AG09319 (cell line): ENCODE measurements at places on chromosomes 1 and 21.
A peak's percentile ranks its signal among the peaks of the same experiment; 100 is the strongest.

DNA sequence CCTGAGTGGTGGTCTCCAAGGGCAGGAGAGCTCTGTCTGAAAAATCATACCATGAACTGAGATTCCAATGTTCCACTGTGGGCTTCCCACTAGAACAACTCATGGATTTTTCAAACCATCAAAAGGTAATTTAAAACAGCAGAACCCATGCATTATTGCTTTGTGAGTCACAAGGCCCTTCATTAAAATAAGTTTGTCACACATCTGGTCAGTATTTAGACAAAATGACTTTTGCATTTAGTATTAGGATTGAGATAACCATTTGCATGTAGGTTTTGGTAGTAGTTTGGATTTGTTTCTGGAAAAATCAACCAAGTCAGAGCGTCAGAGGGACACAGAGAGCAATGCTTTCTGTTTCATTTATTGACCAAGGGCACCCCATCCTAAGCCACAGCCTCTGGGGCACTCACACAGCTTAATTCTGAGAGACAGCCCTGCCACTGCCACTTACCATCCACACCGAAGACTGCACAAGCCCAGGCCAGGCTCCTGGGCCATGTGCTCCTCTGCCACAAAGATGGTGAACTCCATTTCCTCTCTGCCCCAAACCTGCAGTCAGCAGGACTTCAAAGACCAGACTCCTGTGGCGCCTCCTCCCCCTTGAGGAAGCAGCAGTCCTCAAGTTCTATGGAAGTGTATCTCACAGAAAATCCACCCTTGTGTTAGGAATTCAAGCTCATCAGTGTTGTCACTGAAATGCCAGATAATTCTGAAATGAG lies 132.6 kb upstream of the DUSP10 start:
- DNase-seq, result peak; percentile 70

DNA sequence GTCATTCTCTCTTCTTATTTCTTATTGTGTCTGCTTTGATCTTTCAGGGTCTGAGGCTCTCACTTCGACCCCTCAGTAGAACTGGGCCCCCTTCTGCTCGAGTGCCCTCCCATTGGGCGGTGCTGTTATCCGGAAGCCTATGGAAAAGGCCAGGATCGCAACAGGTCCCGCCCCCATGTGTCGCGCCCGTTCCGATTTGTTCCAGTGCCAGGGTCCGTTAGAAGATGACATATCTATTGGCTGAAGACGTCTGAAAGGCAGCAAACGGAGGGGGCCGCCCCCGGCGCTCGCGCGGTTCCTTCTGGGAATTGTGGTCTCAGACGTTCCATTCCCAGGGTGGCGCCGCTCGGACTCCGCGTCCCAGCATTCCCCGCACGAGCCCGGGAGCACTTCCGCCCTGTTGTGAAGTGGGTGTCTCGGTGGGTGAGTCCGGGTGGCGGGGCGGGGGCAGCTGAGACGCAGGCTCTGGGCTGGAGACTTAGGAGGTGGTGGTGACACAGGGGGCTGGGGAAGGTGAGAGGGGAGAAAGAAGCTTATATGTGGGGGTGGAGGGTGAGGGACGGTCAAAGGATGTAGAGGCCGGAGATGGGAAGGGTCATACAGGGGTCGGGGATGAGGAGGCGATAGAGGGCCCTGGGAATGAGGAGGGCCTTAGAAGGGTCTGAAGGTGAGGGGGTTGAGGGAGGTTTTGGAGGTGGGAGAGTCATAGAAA lies at the start of gene ZSCAN20:
Gene ZSCAN20 (plus strand): TSS at position 377 of the 712 bp plus-strand sequence. CDS start 6,644 bp downstream, outside the sequence.
- DNase-seq, result peak; percentile 94

- DNase-seq, result no peak
Measured at GRCh38 chr21:42466700-42467099, 29.3 kb downstream of the RSPH1 start.

DNA sequence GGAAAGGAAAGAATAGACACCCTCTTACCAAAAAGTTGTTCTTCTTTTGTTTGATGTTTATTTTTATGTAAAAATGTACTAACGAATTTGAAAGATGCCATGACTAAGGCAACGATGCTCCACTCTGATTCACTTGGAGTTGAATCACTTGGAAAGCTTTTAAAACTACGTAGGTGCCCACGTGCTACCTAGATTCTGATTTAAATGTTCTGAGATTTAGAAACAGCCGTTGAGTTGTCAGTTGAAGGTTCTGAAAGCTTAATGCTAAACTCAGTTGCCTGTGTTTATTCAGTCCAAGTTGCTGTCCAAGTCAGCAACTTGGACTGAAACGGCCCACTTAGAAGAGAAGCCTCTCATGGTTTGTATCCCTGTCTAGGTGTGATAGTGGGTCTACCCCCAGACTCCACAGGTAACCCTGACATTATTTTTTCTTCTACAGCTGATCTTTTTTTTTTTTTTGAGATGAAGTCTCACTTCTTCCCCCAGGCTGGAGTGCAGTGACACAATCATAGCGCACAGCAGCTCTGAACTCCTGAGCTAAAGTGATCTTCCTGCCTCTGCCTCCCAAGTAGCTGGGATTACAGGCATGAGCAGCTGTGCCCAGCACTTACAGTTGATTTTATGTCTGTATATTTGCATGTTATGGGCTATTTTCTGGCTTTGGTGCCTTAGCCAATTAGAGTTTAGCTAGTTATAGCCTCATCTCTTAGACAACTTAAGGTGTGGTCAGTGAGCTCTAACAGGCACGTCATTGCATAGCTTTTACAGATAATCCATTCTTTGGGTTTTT lies 1.4 kb upstream of the VAMP4 start:
- DNase-seq, result no peak

DNA sequence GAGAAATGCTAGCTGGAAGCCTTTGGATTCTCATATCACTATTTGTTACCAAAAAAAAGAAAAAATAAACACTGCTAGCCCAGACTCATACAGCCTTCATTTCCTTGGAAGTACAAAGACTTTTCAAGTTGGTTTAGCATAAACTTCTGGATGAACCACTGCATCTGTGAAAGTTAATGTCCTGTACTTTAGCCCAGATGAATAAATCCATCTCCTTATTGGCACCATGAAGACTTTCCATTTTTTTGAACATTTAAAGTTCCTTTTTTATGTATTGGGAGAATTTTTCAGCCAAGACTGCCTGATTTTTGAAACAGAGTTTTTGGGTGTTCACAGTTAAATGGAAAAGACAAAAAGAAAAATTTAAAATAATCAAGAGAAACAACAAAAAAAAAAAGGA lies 184.0 kb upstream of the C1orf87 start:
- no peak for DNase-seq

GRCh38 chr1:77126307-77126706 lies 92.9 kb downstream of the PIGK start:
- peak; percentile 57 for DNase-seq

- DNase-seq, result no peak
Measured at GRCh38 chr21:26331205-26331980, 160.8 kb upstream of the APP start.

DNA sequence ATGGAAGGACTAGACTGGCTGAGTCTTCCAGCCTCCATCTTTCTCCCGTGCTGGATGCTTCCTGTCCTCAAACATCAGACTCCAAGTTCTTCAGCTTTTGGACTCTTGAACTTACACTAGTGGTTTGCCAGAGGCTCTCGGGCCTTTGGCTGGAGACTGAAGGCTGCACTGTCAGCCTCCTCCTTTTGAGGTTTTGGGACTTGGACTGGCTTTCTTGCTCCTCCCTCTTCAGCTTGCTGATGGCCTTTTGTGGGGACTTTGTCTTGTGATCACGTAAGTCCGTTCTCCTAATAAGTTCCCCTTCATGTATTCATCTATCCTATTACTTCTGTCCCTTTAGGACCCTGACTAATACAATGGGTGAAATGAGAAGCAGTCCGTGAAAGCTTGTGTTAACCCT lies 196.4 kb downstream of the KAZN start:
- no peak for DNase-seq

GRCh38 chr1:199295107-199295506 lies 656.3 kb downstream of the PTPRC start:
- no peak for DNase-seq

- DNase-seq, result no peak
Measured at GRCh38 chr1:44301442-44301841, 53.6 kb downstream of the ERI3 start.
